ENCODE measurements at places on chromosomes 16 and 17. TPM values are rescaled to one million over a fixed set of nuclear protein-coding genes. Genes with fewer than 3 reads are reported as not detected.

ALOX15B gene
- total RNA-seq, result 0.15 TPM

KRTAP4-7 gene
- total RNA-seq, result not detected

ZNF469 gene
- total RNA-seq, result 5.2 TPM

SLX1B gene
- 14.7 TPM for total RNA-seq

APOH gene
- total RNA-seq, result not detected

MOSMO gene
- total RNA-seq, result 19.6 TPM

CSH2 gene
- not detected for total RNA-seq

TTLL6 gene
- total RNA-seq, result not detected

EPX gene
- total RNA-seq, result not detected

OR4D1 gene
- total RNA-seq, result not detected

HSD3B7 gene
- 13.6 TPM for total RNA-seq

MYO15A gene
- total RNA-seq, result 3.4 TPM

- DNase-seq, result no peak
Observed at GRCh38 chr16:12124742-12125141, 148.2 kb downstream of the SNX29 start.

GRCh38 chr17:10754109-10754508 lies 24.3 kb upstream of the TMEM220 start:
- no peak for DNase-seq

DNA sequence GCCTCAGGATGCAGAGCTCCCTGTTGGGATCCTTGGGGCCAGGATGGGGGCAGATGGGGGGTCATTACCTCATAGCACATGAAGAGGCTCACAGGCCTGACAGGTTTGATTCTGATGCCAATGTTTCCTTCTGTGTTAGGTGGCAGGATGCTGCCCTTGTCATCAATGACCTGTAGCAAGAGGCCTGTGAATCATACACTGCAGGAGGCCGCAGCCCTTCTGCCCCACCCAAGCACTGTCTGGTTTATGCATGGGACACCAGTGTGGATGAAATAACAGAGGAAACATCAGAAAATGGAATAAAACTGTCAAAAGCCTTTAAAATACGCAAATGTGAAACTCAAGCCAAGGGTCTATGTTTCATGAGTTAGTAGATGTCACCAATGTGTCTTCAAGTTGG lies 60.5 kb upstream of the ACSM2B start:
- no peak for DNase-seq

GRCh38 chr16:14168146-14168545 lies 97.0 kb downstream of the MRTFB start:
- DNase-seq, result no peak

DNA sequence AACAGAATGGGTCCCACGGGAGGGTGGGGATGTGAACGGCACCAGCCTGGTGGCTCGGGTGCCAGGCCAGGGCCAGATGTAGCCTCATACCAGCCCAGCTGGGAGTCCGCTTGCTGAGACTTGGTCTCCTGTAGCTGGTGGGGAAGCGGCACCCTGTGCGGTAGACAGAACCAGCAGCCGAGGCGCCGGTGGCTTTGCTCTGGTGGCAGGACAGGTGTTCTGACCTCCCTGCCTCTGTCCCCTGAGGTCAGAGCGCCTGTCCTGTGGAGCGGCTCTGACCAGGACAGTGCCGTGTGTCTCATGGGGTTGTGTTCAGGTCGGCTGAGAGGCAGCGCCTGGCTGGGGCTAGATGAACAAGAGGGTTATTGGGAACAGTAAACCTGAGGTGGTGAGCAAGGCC lies 20.1 kb downstream of the RAB40C start:
- DNase-seq, result no peak

- DNase-seq, result no peak
Observed at GRCh38 chr17:81710514-81711308, 1.4 kb upstream of the SLC25A10 start.

- DNase-seq, result no peak
Observed at GRCh38 chr17:17109256-17109655, 67.0 kb downstream of the MPRIP start.

DNA sequence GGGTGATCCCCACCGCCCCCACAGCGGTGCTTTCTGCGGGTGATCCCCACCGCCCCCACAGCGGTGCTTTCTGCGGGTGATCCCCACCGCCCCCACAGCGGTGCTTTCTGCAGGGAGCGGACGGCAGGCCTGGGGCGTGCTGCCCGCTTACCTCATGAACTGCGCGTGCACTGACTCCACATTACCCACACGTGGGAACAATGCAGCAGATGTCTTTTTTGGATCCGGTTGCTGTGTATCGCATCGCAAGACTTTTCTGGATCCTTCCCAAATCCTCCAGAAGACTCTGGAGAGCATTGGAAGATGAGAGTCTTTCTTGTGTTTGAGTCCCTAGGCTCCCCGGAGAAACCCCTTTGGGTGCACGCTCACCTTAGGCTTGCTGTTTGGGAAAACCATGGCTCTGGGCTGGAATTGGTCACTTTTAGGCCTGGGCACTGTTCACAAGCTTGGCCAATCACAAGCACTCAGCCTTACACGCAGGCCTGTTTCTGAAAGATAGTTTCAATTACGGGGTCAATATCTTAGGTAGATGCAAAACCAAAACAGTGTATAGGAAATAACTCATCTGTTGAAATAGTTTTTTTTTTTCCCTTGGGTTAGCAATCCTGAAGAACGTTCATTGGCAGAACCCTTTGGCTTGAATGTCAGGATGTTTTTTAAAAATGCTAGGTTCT lies 201.8 kb downstream of the RPTOR start:
- no peak for DNase-seq

DNA sequence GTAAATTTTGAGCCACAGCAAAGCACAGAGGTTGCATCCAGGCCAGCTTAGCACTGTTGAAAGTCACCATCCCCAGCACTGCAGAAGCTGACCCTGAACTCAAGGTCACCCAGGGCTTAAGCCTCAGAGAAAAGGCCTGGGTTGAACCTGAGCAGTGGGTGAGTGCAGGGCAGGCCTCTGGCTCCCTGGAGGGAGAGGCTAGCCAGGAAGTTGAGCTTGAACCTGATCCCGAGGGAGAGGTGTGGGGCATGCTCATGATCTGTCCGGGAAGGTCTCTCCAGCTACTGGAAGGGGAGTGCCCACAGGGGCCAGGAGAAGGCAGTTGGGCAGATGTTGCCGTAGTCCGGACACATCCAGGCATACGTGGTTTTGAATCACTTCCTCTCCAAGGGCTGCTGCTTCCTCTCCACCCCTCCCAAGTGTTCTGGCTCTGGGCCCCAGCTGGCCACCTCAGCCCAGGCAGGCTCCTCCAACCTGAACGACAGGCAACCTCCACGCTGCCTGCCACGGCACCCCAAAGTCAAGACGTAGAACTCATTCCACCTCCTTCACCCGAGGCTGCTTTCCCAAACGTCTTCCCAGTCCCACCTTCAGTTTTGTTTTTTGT lies 18.4 kb downstream of the CARHSP1 start:
- DNase-seq, result peak; percentile 76

- peak; percentile 25 for DNase-seq
Observed at GRCh38 chr17:58320570-58321323, 7.8 kb downstream of the TSPOAP1 start.

DNA sequence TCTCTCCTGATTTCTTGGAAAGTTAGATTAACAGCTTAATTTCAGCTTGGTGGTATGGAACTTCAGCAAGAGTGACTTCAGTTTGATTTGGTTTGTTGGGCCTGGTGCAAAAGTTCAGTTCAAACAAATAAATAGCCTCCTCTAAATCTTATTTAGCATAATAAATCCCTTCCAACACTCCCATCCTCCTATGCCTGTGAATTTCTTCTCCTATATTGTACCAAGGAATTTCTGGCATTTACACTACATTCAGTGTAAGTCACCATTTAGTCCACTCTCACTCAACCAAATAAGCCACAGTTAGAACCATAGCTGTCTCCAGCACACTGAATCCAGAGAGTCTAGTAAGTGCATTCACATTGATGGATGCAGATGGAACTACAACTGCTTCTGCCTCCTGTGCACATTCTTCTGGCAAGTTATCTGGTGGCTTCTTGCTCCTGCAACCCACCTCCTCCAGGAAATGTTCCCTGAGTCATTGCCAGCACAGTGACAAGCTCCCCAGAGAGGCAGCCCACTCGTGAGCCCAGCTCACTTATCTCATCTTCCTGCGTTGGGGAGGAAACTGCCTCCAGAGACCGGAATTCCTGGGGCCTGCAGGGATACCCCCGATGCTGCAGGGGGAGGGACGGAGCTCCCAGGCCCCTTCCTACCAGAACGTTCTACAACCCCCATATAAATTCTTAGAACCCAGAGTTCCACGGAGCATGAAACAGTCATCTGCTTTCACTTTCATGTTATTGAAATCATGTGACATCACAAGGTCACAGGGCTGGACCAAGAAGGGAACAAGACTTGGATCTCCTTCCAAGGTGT lies 318.3 kb downstream of the PHKB start:
- DNase-seq, result no peak

GRCh38 chr17:81556863-81557262 lies 4.7 kb upstream of the FAAP100 start:
- DNase-seq, result no peak

DNA sequence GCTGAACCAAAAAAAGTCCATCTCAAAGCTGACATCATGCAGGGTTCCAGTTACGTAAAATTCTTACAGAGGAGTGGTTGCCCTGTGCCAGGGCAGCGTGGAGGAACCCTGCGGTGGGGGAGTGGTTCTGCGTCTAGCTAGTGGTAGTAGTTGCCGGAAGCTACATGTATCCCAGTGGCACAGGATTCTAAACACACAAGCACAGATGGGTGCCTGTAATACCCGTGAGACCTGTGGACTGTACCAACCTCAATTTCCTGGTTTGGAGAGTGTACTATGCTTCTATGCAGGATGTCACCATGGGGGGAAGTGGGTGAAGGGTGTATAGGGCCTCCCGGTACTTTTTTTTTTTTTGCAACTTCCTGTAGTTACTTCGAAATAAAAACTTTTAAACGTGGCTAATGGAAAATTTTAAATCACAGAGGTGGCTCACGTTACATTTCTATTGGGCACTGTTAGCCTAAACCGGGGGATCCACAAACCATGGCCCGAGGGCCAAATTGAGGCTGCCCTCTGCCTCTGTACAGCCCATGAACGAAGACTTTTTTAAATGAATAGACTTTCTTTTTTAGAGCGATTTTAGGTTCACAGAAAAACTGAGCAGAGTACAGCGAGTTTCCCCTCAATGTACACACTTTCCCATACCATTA lies 38.5 kb downstream of the TBC1D16 start:
- no peak for DNase-seq

DNA sequence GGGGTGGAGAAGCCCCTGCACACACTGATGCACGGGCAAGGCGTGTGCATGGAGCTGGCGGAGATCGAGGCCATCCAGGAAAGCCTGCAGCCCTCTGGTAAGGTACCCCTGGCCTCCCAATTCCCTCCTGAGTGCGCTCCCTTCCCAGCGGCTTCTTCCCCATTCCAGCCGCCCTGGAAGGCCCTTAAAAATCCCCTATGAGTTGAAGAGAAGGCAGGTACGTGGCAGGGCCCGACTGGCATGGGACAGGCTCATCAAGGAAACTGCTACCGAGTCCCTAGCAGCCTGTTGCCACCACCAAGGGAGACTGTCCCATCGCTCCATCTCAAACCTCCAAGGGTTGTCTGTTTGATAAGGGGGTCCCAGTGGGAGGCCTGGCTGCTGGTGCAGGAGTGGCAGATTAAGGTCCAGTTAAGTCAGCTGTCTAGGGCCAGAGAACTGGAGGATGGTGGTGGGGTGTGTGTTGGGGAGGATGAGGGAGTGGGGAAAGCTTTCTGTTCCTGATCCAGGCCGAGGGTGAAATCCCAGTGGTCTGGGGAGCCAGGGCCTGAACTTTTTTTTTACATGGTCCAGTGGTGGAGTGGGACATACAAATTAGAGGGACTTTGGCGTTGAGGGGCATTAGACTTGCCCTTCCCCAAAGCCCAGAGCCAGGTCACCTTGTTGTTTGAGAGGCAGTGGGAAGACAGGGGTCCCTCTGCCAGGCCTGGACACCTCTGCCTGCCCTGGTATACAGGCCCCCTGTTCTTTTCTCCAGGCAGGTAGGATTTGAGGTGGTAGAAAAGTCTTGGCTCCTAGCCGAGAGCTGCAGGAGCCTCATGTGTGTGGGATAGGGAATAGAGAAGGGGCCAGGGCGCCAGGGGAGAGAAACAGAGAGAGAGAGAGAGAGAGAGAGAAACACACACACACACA lies 994 bp downstream of the IGFBP4 start:
- DNase-seq, result no peak

- no peak for DNase-seq
Observed at GRCh38 chr17:67578142-67578457, 139.6 kb upstream of the NOL11 start.

- DNase-seq, result no peak
Observed at GRCh38 chr17:43349142-43349541, 49.7 kb upstream of the ARL4D start.

GRCh38 chr17:4648741-4649140 lies 7.3 kb upstream of the ALOX15 start:
- no peak for DNase-seq

GRCh38 chr16:21239646-21240045 lies 6.1 kb downstream of the ANKS4B start:
- DNase-seq, result no peak

GRCh38 chr16:69320740-69321073 lies 9.6 kb downstream of the VPS4A start:
- peak; percentile 55 for DNase-seq

- DNase-seq, result no peak
Observed at GRCh38 chr17:31508288-31509094, 117.0 kb downstream of the RAB11FIP4 start.

Measured in aorta (tissue), 5 donors.